ENCODE measurements at places on chromosomes 2 and 18. TPM values are rescaled to one million over a fixed set of nuclear protein-coding genes. Genes with fewer than 3 reads are reported as not detected.

- DNase-seq: no peak
Measured at GRCh38 chr2:54767921-54768320, 44.5 kb downstream of the EML6 start.

DNA sequence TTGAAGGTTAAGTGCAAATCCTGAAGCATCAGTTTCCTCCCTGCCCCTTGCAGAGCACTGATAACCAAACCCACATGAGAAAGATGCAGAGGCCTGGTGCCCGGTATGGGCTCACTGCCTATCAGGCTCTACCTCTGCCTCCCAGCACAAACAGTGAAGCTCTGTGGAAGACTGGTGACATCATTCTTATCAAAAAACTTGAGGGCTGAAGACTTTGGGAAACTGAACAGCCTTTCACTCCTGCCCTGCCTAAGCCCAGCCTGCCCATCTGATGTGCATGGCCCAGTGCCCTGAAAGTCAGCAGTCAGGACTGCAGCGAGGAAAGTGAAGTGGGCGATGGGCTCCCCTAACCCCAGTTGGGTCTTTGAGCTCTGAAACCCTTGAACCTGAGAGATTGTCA is 174.8 kb upstream of the ARL4C start:
- no peak for DNase-seq

GRCh38 chr2:109629867-109630266 is 15.7 kb downstream of the SOWAHC start:
- peak; percentile 24 for DNase-seq

The RNU2-63P gene
- total RNA-seq: not detected

The CFAP53 gene
- total RNA-seq: 0.96 TPM

The UGT1A3 gene
- total RNA-seq: not detected

DNA sequence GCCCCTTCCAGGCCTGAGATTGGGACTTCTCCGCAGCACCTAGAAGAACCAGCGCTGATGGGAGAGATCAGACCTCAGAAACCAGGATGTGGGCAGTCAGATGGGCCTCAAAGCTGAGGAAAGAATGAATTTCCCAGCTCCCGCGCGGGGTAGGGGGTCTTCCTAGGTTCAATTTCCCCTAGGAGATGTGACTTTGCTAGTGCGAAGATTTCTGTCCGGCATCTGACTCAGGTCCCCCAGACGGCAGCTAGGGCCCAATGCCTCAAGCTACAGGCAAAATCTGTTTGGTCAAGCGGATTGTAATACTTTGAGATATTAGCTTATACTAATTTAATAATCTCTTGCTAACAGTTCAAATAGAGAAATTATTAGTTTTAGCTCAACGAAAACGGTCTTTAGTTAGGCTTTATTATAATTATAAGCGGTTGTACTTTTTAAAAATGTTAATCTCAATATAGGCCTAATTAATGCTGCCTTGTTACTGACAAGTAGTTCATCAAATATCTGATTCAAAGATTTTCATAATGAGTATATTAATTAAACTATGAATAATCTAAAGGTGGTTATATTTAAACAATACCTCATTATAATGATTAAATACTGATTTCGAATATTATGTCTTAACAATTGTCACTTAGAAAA is 5.8 kb downstream of the DLX1 start:
- DNase-seq: no peak

The ALPP gene
- not detected for total RNA-seq

DNA sequence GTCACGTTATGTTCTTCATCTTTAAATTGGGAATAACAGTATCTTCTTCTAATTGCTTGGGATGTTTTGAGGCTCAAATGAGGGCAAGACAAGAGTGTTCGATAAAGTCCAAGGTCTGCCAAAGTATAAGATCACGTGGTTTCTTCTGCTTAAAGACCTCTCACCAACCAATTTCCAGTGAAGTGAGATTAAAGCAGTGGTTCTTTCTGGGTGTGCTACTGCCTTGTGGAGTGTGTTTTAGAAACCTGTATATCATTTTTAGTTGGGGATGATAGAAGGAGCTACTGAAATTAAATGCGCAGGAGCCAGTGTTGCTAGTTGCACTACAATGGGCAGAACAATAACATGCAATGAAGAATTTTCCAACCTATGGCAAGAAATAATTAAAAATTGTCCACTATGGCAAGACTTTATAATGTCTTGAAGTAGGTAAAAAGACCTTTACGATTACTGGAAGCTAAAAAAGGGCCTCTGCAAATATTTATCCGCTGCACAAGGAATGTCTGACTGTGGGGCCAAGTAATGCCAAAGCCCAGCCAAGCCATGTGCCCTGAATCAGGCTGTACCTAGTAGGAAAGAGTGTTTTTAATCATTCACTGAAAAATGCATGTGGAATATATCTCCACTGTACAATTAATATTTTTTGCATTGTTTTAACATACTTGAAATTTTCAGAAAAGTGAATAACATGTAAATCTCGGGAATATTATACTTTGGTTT is 244.5 kb upstream of the REG3G start:
- peak; percentile 16 for DNase-seq

DNA sequence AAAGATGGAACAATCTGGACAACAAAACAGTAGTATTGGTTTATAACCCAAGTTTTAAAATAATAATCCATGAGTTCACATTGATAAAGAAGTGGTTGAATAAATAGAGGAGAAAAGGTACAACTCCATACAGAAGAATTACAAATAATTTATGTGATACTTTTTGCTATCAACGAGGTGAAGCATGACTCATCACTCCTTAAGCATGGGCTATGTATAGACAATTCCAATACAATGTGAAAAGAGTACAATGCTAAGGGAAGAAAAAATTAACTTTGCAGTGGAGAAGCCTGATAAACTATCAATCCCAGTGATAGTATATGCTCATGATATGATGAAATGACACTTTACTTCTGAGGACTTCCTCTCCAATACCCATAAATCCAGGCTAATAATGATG is 312.9 kb downstream of the GULP1 start:
- DNase-seq: no peak

The IL36G gene
- not detected for total RNA-seq

- DNase-seq: no peak
Measured at GRCh38 chr2:189952536-189953109, 109.9 kb downstream of the MSTN start.

GRCh38 chr18:29644276-29644675 is 1398.3 kb downstream of the DSC3 start:
- no peak for DNase-seq

The MC4R gene
- total RNA-seq: 4.1 TPM

The SLC5A6 gene
- 13.0 TPM for total RNA-seq

DNA sequence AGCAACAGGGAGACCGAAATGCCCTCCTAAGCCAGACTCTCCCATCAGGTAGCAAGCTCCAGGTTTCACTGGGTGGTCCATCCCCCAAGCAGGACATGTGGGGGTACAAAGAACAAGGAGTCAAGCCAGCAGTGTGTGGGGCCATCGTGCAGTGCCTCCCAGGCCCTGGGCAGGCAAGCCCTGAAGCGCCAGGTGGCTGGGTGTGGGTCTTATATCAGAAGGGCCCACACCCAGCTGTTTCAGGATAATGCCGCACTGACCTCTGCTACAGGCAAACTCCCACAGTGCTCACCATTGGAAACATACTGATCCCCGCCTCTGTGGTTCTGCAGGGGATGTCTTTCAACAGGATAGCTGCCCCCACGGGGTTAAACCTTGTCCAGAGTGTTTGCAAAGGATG is 174.2 kb upstream of the SMAD2 start:
- no peak for DNase-seq

The GKN1 gene
- not detected for total RNA-seq

GRCh38 chr2:25790074-25790790 is 88.1 kb downstream of the ASXL2 start:
- no peak for DNase-seq

- no peak for DNase-seq
Measured at GRCh38 chr2:225938991-225939390, 539.5 kb downstream of the NYAP2 start.

GRCh38 chr18:78580835-78581339 is 398.7 kb upstream of the SALL3 start:
- no peak for DNase-seq

GRCh38 chr2:225400060-225400511 is 576 bp downstream of the NYAP2 start:
- peak; percentile 72 for DNase-seq

The MRPL19 gene
- 43.8 TPM for total RNA-seq

DNA sequence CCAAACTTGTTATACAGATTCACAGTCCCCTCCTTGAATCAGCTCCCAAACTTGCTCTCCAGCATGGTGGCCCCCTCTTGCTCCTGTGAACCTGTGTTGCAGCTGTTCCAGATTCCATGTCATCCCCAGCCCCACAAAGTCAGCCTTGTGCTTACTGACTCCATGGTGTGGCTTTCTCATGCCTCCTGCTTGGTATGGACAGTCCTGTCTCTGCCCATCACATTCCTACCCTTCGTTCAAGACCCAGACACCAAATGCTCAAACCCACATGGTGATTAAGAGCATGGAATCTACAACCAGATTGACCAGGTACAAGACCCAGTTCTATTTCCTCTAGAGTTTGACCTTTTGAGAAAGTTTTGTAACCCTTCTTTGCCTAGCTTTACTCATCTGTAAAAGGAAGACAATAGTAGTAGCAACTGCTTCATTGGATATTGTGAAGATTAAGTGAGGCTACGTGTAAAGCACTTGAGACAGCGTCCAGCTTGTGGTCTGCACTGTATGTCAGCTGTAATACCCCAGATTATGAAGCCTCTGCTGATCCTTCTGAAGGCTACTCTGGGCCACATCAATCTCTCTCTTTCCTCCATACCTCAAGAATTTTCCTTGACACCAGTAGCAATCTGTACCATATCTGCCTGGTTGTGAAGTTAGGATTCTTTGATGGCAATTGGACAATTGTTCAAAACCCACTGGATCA is 146.4 kb upstream of the HAAO start:
- no peak for DNase-seq

The FNDC4 gene
- total RNA-seq: 3.1 TPM

DNA sequence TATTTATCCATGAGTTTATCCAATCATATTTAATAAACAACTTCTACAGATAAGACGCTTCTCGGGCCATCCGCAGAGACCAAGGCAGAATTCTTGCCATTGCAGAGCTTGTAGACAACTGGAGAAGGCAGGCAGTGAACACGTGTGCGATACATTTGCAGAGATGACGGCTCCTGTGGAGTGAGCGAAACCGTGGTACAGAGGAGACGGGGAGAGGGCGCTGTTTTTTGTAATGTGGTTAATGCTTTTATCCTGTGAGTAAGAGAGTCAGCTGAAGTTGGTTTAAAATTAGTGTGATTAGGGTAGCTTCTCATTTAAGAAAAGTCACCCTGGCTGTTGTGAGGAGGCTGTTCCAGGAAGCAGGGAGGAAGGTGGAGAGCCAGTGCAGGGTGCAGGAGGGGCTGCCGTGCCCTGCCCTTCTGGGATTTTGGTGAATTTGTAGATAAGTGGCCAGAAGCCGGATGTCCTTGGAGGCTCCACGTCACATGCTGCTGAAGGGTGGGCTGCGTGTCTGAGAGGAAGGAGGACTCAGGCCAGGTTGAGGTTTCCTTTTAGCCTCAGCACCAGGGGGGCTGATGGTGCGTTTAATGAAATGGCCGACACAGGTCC is 151.4 kb downstream of the SNTG2 start:
- no peak for DNase-seq

- DNase-seq: no peak
Measured at GRCh38 chr2:118134650-118135049, 46.4 kb downstream of the INSIG2 start.

The POTEF gene
- 0.48 TPM for total RNA-seq

The YES1 gene
- total RNA-seq: 86.2 TPM

DNA sequence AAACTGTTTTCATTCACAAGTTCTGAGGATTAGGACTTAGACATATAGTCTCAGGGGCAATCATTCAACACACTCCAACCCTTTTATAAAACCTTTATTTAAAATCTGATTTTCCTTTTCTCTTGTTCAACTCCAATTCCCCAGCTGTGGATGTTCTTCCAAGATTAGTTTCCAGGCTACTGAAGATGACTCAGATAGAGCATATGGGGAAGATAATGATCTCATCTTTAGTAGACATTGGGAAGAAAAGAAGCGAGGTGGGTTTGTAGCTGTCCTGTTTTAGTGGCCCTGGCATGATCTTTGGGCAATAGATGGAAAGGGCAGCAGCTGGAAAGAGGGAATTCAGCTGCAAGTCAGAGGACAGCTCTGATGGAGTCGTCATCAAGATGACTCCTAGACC is 247.7 kb upstream of the CCDC68 start:
- no peak for DNase-seq

DNA sequence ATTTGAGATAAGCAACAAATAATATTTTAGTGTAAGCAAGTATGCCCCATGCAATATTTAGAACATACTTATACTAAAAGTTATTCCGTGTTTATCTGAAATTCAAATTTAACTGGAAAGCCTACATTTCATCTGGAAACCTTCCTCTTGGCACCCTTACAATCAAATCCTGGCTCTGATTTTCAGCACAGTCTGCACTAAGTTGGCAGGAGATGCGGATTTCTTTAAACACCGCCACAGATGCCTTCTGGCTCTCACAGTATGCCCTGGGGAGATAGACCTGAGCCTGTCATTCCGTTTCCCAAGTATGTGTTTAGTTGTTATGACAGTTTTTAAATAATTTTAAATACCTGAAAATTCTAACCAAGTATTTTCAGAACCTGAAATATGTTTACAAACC is 7.3 kb upstream of the MLPH start:
- peak; percentile 61 for DNase-seq

DNA sequence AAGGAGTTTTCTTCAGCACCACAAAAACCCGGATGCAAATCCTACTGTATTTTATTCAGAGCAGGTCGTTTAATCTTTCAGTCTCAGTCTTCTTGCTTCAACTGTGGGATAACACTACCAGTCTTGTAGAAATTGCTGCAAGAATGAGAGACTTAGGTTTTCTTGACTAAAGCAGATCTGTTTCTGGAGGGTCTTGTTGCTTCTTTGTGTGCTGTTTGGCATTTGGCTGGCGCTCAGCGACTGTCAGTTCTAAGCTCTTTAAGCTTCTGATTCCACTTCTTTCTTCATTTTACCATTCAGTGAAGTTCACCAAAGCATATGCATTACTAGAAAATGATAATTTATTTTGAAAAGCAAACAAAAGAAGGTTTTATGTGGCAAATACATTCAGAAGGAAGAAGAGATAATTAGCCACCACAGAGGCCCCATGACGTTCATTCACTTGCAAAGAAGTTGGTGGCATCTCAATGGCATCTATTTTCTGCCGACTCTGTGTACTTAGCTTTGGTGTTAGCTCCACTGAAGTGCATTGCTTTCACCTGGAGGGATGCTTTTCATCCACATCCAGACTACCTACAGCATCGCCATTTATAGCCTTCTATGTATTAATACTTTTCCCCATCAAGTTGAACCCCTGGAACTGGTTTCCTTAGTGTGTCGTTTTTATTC is 53.7 kb downstream of the TRIB2 start:
- DNase-seq: no peak

The PRSS56 gene
- total RNA-seq: not detected

DNA sequence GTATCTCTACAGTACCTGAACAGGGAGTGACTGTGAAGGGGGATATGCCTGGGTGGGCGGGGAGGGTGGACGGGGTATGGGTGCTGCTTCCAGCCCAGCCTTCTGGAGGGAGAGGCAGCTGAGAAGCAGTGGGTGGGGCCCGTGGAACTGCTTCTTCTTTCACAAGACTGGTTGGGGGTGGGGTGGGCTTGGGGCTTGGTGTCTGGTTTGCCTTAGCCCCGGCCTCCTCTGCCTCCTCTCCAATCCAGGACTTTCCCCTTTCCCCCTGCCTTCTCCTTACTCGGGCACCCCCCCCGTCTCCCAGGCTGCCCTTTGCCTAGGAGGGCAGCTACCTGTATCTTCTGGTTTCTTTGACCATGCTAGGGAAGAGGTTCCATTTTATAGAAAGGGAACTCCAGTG is 233.4 kb downstream of the DYSF start:
- DNase-seq: no peak

GRCh38 chr2:221420245-221420644 is 151.9 kb downstream of the EPHA4 start:
- DNase-seq: no peak
